Activated naive CD8-positive, alpha-beta T cell treated with anti-CD3 and anti-CD28 coated beads for 36 hours (primary cell): ENCODE measurements at places on chromosomes 2 and 18. TPM values are rescaled to one million over a fixed set of nuclear protein-coding genes. Genes with fewer than 3 reads are reported as not detected.

TLX2 gene
- not detected for total RNA-seq

STEAP3 gene
- total RNA-seq, result 0.90 TPM

IL1F10 gene
- not detected for total RNA-seq

LYG2 gene
- total RNA-seq, result not detected

UPP2 gene
- not detected for total RNA-seq

MRPL30 gene
- 35.8 TPM for total RNA-seq

DPYSL5 gene
- not detected for total RNA-seq

CCDC74A gene
- total RNA-seq, result 8.2 TPM

GPR75 gene
- 1.4 TPM for total RNA-seq

- DNase-seq, result no peak
Observed at GRCh38 chr2:133158024-133158423, 410.2 kb downstream of the NCKAP5 start.

DNA sequence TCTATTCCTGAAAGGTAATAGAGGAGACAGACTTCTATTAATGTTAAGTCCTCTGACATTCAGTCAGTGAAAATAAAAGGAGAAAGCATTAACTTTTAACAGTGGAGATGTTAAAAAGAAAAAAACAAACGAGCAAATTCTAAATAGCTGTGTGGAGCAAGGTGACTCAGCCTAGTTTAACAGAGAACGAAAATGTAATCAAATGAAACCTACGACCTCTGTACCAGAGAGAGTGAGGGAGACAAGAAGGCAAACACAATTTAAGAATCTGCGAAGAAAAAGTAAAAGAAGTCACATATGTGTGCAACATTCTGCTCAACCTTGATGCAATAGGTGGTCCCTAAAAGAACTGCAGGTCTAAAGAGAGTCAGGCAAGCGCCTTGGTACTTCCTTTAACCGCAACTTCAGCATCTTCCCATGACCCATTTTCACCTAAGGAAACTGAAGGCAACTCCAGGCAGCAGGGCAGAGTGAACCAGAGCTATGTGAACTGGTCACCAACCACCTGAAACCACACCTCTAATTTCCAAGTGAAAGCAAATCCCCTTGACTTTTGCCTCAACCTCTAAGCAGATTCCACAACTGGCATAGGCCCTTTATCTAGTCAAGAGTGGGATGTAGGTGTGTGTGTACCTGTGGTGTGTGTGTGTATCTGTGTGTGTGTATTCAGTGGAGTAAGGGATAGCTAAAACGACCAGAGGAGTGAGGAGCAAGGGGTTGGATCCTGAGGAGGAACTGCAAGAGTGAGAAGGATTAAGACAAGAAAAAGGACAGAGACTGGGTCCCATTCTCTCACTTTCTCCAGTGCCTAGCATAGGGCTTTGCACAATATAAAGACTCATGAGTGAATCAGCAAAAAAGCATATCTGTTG, 43.0 kb downstream of the FIGN start:
- DNase-seq, result no peak

DNA sequence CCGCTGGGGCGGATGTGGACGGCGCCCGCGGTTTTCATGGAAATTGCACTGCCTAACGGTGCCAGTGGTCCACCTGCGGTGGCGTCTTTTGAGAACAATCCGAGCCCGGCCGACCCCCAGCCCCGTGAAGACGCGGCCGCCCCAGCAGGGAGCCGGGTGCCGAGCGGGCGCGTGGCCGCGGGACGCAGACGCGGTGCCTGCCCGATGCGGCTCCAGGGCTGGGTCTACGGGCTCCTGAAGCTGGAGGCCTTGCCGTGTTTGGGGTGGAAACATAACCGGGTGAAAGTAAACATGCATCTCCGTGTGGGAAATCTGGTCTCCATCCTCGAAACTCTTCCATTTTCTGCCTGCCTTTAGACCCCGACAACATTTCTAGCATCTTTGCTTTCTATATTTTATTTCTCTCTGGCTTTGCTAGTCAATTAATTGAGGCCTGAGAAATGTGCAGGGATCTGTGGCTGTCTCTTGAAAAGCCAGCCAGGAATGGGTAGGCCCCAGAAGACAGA, 572 bp downstream of the INPP4A start:
- no peak for DNase-seq

DNA sequence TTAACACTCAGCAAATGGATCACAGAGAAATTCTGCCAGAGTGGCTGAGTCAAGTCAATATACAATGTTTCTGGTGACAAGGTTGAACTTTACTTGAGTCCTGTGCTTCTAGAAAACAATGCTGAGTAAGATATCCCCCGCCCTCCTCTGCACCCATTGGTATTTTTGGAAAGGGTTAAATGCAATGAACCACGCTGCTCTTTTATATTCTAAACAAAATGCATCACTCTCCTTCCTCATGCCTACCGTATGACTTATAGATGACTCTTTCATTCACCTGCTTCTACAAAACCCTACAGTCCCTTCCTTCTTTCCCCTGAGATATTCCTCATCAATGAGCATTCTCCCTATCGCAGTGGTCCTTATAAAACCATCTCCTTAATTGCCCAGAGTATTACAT, 168.8 kb downstream of the TXNL1 start:
- DNase-seq, result no peak

DNA sequence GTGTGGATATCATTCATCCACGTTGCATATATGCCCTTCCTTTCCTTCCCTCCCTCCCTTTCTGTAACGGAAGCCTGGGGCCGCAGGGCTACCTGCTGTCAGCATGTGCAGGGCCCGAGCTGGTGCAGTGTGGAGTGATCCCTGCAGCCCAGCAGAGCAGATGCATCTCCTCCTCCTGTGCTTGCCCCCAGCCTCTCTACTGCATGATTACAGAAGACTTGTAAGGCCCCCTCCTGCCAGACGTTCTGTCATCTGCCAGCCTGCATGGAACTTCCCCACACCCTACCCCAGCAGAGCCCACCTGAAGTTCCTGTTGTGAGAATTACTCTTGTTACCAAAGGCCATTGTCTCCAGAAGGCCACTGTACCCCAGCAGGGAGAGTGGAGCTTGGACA, 67.5 kb upstream of the FOSL2 start:
- no peak for DNase-seq

- DNase-seq, result no peak
Observed at GRCh38 chr2:211503856-211504255, 947.5 kb downstream of the CPS1 start.

DNA sequence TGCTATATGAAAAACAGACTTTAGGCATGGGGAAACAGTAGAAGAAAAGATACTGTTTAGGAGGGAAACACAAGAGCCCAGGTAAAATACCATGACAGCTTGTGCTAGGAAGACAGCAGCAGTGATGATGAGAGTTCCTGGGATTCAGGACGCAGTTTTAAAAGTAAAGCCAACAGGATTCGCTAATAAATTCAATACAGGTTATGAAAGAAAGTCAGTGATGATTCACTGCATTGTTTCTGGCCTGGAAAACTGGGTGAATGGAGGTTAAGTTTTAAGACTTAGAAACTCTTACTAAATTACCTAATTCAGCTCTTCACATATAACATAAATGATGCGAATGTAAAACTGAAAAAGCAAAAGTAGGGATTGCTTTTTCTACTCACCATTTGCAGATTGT, 27.9 kb upstream of the RNU4ATAC start:
- DNase-seq, result no peak

DNA sequence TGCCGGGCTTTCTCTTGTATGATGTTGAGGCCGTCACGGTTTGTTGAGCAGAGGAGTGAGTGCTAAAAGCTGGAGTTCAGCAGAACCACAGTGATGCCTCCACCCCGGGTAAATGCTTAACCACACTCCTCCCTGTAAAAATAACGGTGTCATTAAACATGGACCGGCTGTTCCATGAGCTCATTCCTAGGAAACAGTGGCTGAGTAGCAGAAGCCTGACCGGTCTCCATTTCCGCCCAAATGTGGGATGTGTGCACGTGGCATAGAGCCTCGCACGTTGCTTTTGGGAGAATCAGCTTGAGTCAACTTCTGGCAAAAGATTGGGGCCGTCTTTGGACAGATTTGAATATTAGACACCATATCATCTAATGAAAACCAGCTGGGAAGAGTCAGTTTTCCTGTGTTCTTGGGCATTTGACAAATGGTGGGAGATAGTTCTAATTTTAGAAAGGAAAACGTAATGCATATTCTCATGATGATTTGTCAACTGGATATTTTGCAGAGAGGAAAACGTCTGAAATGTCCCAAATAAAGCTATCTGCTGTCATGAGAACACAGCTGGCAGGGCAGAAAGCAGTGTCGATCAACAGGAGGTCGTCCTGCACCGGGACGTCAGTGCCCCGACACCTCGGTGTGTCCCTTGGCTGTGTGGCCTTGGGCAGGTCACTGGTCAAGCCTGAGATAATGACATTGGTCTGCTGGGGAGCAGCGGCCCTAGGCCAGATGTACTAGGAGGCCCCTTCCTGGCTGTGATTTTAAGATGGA, 42.4 kb downstream of the LRRFIP1 start:
- no peak for DNase-seq

DNA sequence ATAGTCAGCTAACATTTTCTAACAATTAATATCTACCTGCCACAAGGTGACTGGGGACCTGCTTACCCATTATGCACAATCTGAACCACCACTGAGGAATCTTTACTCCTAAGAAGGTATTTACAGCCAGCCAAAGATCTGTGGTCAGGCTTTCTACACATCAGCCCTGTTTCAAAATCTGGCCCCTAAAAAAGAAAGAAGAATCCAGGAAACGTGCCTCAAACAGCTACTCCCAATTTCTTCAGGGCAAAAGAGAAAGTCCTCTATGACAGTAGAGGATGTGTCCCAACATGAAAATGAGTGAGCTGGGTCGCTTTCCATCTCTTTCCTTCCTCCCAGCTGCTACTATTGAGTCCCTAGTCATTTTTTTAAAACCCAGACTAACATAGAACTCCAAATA, 79.5 kb downstream of the EPB41L3 start:
- DNase-seq, result no peak

DNA sequence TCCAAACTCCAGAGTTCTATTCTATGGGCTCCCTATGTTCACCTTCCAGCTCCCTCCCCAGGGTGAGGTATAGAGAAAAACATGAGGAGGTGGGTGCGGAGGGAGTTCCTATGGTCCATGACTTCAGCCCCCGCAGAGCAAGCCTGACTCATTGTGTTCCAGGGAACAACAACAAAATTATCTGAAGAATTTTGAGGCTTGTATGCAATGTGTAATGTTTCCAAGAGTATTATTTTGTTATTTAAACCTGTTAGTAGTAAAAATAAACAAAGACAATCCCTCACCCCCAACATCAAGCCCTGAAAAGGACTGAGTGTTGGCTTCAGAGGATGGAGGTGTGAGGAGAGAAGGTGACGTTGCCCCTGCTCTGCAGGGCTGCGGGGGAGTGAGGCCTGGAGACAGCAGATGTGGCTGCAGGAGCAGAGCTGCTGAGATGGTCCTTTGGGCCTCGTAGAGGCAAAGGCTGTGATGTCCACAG, 29.0 kb downstream of the LAMA3 start:
- DNase-seq, result no peak

- DNase-seq, result no peak
Observed at GRCh38 chr2:84808279-84808678, 72.6 kb downstream of the TRABD2A start.

DNA sequence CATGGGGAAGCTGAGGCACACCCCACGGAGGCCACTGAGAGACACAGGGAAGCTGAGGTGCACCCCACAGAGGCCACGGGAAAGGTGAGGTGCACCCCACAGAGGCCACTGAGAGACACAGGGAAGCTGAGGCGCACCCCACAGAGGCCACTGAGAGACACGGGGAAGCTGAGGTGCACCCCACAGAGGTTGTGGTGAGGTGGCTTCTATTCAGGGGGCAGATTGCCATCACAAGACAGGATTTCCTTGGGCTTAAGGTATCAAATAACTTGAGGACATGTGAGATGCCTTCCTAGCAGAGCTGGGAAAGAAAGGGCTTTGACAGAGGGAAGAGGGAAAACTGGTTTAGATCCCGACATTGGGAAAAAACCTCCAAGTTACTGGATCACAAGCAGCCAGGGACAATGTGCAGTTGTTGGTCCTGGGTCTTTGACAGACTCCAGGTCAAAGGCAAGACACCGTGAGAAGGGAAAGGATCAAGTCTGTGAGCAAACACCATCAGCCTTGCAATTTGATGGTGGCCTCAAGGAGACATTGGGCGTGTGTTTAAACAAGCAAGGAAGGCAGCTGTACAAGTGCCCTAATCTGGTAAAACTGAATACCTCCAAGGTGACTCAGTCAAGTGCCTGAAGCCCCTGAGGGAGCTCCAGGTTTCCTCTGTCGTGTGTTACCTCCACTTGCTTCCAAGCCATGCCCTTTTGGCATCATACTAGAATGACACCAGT, 133.2 kb upstream of the EPAS1 start:
- no peak for DNase-seq

DNA sequence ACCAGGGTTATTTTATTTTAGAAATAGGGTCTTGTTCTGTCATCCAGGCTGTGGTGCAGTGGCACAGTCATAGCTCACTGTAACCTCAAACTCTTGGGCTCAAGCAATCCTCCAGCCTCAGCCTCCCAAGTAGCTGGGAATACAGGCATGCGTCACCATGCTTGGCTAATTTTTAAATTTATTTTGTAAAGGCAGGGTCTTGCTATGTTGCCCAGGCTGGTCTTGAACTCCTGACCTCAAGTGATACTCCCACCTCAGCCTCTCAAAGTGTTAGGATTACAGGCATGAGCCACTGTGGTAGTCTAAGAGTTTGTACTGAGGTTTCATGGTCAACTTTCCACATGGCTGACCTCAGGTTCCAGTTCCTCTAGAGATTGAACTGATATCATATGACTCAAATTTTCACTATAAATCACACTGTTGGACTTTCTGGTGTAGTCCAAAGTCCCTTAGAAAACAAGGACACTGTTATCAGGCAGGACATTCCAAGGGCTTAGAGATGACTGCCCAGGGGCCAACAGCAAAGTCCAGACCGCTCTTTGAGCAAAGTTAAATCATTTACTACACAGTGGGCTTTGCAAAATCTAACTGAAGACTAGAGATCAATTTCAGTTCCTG, 82.0 kb upstream of the MEX3C start:
- DNase-seq, result no peak
